Lower lobe of right lung (tissue), 2 donors: ENCODE measurements at places on chromosomes 1 and 21. TPM values are rescaled to one million over a fixed set of nuclear protein-coding genes. Genes with fewer than 3 reads are reported as not detected.

Gene AIRE
- not detected for total RNA-seq

Gene GRIK3
- total RNA-seq = 0.27 TPM

Gene PKN2
- 51.4 TPM for total RNA-seq

Gene LAPTM5
- total RNA-seq = 544 TPM

GRCh38 chr1:241772932-241773500 lies 75.0 kb upstream of the EXO1 start:
- H3K4me3 ChIP-seq = no peak overlapping the region
- H3K27me3 ChIP-seq = no peaks in the 10 kb centered on the region
- no peak for DNase-seq
- H3K27ac ChIP-seq = no peak overlapping the region
- H3K36me3 ChIP-seq = no peaks in the 10 kb centered on the region

DNA sequence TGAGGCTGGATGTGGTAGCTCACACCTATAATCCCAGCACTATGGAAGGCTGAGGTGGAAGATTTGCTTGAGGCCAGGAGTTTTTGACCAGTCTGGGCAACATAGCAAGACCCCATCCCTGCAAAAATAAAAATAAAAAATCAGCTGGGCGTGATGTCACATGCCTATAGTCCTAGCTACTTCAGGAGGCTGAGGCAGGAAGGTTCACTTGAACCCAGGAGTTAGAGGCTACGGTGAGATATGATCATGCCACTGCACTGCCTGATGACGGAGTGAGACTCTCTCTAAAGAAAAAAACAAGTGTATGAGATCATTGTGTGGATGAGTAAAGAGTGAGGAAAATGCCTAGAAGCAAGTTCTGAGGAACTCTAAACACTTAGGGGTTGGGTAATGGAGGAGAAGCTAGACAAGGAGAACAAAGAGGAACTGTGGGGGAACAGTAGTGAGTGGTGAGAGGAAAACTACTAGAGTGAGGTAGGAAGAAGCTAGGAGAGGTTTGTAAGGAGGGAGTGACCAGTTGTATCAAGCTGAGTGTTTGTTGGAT lies 17.0 kb downstream of the CLIC4 start:
- no peak for DNase-seq
- peaks cover 66% of the 10 kb centered on the region for H3K4me1 ChIP-seq
- no peaks in the 10 kb centered on the region for H3K36me3 ChIP-seq
- peak overlapping the region; percentile 53 for H3K27ac ChIP-seq
- no peak overlapping the region for H3K4me3 ChIP-seq

DNA sequence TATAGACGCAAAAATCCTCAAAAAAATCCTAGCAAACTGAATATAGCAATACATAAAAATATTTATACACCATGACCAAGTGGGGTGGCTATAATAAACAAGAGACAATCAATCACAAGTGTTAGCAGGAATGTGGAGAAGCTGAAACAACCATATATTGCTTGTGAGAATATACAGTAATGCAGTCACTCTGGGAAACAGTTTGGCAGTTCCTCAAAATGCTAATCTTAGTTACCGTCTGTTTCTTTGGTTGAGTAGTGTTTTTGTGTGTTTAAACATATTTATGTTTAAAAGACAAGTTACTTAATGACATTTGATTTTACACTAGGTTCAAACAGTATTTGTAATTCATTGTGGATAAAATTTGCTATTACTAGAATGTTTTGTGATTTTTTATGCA lies 792.0 kb downstream of the LTN1 start:
- no peak overlapping the region for H3K27ac ChIP-seq
- DNase-seq = no peak
- H3K27me3 ChIP-seq = no peaks in the 10 kb centered on the region
- H3K4me1 ChIP-seq = no peaks in the 10 kb centered on the region

DNA sequence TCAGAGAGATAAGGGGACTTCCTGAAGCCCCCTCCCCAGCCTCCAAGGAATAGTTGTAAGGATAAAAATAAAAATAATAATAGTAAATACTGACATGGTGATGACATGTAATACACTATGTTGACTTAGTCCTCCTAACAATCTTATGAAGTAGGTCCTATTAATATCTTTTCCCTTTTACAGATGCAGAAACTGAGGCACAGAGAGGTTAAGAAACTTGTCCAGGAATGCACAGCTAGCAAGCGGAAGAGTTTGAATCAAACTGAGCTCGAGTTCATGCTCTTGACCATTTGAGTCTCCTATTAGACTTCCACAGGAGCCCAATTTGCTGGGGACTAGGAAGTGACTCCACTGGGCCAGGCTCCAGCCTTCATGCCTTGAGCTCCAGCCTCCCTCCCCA lies 194.8 kb downstream of the GRIK3 start:
- no peaks in the 10 kb centered on the region for H3K36me3 ChIP-seq
- DNase-seq = no peak
- no peak overlapping the region for H3K27ac ChIP-seq
- H3K4me3 ChIP-seq = no peak overlapping the region

GRCh38 chr1:11143907-11144306 lies 44.2 kb upstream of the EXOSC10 start:
- peak overlapping the region; percentile 7 for H3K27ac ChIP-seq
- no peaks in the 10 kb centered on the region for H3K27me3 ChIP-seq
- H3K4me3 ChIP-seq = no peak overlapping the region

- H3K4me1 ChIP-seq = peaks cover 16% of the 10 kb centered on the region
- H3K27ac ChIP-seq = peak overlapping the region; percentile 37
- peak overlapping the region; percentile 22 for H3K4me3 ChIP-seq
Measured at GRCh38 chr1:15915991-15916390, 59.9 kb downstream of the ZBTB17 start.
